Esophagus muscularis mucosa (tissue), 4 donors: ENCODE measurements at places on chromosomes 12 and 14.

GRCh38 chr12:85835426-85836196 lies 598 bp downstream of the RASSF9 start:
- no peak for DNase-seq

- no peak for DNase-seq
Observed at GRCh38 chr14:54420478-54421142, 20.6 kb downstream of the CNIH1 start.

DNA sequence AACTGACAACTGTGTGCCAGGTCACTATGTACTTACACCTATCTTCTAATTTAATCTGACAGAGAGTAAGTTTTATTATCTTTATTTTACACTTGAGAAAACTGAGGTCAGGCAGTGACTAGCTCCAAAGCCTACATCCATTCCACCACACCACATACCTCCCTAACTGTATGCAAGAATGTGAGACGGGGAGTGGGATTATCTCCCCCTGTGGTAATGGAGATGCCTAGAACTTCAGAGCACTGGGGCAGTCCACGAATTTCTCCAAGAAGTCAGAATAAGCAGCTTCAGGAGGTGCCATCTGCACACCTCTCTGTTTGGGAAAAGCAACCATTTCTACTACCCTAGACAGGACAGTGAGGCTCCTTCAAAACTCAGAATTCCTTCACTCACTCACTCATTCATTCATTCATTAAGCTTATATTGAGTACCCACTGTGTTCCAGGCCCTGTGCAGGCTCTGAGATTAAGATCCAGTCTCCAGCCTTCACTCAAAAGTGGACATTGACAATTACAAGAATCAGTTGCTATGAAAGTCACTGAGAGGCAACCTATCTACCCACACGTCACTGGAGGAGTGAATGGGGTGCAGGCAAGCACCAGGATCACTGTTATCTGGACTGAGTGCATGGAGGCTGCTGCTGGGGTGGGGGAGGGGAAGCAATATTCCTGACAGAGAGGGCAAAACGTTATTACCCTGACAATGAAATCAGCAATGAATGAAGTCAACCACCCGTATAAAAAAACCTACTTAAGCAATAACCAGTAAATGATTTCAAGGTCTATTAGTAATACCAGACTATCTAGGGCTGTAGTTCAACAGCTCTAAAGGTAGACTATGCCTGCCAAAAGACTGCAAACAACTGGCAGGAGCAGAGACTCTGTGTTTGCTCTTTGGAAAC lies 18.0 kb downstream of the SLC7A7 start:
- DNase-seq: no peak

GRCh38 chr14:66070542-66071319 lies 415.4 kb upstream of the CCDC196 start:
- no peak for DNase-seq

- DNase-seq: no peak
Observed at GRCh38 chr14:32300136-32300535, 29.0 kb upstream of the AKAP6 start.

- DNase-seq: no peak
Observed at GRCh38 chr14:96051231-96051630, 12.1 kb downstream of the C14orf132 start.

DNA sequence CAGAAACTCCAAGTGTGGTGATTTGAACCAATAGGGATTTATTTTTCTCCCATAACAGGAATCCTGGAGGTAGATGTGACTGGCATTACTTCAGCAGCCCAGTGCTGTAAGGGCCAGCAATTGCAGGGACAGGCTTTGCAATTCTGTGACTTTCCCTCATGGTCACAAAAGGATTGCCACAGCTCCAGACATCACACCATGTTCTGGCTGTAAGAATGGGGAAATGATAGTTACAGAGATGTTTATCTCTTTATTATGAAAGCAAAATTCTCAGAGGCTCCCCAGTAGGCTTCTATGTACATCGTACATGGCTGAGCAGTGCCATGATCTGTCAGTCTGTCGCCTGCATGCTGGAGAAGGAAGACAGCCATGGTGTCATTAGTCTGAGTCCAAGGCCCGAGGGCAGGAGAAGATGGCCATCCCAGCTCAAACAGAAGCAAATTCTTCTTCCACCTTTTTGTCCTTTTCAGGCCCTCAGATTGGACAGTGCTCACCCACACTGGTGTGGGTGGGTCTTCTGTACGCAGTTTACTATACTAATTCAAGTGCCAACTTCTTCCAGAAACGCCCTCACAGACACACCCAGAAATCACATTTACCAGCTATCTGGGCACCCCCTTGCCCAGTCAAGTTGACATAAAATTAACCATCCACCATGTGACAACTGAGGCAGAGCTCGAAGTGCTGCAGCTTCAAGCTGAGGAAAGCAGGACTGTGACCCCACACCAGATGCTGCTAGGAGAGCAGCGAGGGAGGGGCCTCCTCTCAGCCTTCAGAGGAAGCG lies 17.2 kb downstream of the ZBTB42 start:
- DNase-seq: no peak

- no peak for DNase-seq
Observed at GRCh38 chr12:91275321-91275720, 92.7 kb upstream of the DCN start.

GRCh38 chr12:74415633-74416032 lies 122.0 kb upstream of the ATXN7L3B start:
- no peak for DNase-seq
